Esophagus mucosa (tissue), 1 donor: ENCODE measurements at places on chromosomes 2 and 18.

DNA sequence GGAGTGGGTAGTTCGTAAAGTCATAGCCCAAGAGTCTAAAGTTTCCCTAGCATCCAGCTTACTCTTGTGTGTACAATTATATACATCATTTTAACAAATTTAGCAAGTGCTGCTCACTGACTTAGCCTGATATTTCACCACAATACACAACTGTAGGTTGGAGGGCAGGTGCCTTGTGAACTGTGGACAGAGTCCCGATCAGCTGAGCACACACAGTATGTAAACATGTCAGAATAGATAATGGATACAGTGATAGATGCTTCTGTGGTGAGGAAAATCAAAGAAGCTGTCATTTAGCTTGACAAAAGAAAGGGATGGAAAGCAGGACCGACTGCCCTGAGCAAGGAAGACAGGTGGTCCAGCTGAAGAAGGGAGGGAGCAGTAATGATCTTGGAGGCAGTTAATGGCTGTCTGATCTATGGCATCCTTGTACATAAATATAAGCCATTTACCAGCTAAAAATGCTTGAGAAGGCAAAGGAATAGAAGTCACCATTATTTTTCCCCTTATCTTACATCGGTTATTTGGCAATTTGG lies 372.8 kb upstream of the UBE2E3 start:
- ATAC-seq: no peak

GRCh38 chr2:50374711-50375110 lies 657.2 kb downstream of the NRXN1 start:
- no peak for ATAC-seq

- ATAC-seq: no peak
Observed at GRCh38 chr18:60228609-60229595, 143.7 kb downstream of the MC4R start.

DNA sequence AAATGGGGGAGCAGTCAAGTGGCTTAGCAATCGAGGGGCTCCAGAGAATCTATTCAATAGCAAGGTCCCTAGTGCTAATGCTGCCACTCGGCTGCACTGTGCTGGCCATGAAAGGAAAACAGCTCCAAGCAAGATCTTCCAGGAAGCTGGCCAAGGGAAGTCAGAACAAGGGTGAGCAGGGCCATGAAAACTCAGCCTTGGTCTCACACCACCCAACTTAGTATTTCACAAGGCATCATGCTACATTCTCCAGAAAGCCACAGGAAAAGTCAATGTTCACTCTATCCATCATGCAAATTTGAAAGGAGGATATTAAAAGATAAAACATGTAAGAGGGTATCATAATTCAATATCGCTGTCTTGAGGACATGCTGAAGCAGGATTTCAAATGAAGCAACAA lies 35.7 kb downstream of the NRP2 start:
- ATAC-seq: no peak

- no peak for ATAC-seq
Observed at GRCh38 chr18:79397247-79397829, 1.6 kb downstream of the NFATC1 start.

DNA sequence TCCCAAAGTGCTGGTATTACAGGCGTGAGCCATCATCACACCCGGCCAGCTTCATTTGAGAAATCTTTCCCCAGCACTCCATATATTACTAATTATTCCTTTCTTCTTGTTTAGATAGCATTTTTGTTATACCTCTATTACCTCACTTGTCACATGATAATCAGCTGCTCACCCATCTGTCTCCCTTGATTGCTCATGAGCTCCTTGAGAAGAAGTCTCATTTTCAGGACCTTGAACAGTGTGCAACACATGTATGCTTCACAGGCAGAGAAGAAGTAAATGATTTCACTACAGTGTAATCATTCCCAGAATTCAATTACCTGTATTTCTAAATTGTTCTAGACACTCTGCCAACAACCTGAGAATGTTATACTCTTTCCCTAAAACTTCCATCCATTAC lies 6.2 kb downstream of the PAIP2B start:
- ATAC-seq: no peak

DNA sequence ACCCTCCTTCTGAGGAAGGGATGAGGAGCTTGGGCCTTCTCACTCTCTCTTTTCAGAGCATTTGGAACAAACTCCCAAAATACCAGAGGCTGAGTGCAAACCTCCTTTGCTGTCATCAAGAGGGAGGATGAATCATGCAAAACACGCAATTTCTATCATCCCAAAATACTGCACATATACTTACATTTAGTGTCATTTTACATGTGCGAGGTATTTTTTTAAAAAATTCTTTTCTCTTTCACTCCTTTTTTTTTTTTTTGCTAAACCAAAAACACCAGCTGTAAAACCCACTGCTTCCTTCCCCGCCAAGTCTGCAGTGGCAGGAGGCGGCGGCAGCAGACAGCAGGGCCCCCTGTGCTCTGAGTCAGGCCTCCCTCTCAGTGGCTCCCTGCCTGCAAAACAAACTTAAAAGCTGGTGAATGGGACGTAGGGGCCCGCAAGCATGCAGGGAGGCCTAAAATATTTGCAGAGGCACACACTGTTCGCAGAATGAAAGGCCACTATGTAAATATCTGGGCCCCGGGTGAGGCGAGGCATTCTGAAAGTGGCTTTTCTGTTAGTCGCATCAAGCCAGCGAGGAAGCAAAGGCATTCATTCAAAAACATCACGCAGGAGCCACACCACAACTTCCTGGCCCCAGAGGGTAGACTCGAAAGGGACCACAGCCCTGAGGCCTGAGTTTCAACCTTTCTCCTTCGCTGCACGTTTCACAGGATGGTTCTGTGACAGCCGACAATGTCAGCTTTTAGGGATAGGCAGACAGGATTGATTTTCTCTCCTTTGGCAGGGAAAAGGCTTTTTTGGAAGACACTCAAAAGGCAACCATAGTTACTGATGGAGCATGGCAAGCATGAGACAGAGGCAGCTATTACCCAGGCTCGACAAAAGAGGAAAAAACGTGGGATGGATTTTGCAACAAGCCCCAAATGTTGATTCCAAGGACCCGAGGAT lies 73.4 kb downstream of the ACTR2 start:
- ATAC-seq: peak; percentile 37

GRCh38 chr2:177010861-177011260 lies 201.7 kb upstream of the HNRNPA3 start:
- no peak for ATAC-seq

DNA sequence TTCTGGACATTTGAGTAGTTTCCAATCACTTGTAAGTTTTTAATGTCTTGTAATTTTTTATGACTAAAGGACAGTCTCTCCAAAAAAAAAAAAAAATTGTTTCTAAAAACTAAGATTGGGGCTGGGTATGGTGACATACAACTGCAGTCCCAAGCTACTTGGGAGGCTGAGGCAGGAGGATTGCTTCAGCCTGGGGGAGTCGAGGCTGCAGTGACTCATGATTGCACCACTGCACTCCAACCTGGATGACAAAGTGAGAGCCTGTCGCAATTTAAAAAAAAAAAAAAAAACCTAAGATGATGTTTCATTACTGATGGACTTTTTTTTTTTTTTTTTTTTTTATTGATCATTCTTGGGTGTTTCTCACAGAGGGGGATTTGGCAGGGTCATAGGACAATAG lies 34.4 kb upstream of the PKDCC start:
- no peak for ATAC-seq

DNA sequence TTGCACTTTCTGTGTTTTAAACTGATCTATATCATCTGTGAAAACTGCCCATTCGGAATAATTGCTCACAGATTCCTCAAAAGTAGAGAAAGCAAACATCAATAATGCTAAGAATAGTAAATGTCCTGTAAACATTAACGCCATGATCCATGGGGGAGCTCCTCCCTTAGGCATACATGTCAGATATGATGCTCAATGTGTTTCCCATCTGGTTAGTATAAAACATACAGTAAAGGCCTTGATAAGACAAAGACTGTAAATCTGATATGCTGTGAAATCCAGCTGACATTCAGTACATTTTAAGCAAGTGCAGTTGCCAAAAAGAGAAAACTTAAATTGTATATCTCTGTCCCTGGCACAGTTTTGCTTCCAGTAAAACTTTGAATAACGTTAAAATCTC lies 2.1 kb downstream of the DSEL start:
- ATAC-seq: no peak

DNA sequence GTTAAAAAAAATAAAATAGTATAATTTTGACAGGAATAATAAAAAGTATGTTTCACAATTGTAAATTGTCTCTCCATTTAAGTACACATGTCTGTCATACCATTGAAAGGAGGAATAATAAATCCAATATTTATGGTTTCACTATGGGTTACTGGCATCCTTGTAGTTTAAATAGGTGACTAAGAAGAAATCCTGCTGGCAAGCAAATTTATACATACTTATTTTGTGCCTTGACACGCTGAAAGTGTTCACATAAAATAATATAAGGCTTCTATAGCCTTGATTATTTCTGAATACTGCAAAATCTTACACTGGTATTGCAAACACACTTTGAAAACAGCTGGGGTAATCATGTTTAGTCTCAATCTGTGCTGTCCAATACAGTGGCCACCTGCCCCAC lies 138.3 kb upstream of the ETAA1 start:
- ATAC-seq: no peak

GRCh38 chr2:22481486-22482259 lies 903.3 kb upstream of the KLHL29 start:
- no peak for ATAC-seq

- no peak for ATAC-seq
Observed at GRCh38 chr2:20132990-20133535, 81.6 kb upstream of the LAPTM4A start.

DNA sequence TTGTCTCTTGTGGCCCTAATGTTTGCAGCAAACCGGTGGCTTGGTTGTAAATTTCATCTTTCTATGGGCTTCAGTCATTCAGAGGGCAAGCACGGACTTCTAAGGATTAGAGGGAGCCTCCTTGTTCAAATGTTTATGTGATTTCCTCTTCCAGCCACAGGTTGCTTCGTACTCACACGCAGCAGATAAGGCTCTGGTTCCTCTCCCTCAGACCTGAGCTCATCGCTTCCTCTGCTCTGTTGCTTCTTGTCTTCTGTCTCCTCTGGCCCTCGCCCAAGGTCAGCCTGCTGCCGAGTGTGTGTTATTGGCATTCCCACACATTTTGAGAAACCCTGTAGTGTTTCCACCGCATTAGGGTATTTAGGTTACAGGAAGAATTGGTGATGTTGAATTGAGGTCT lies 44.0 kb downstream of the MYL12B start:
- ATAC-seq: peak; percentile 63

- ATAC-seq: peak; percentile 69
Observed at GRCh38 chr2:113818382-113818951, 62.0 kb upstream of the SLC35F5 start.

GRCh38 chr2:130372055-130372832 lies 16.4 kb downstream of the PTPN18 start:
- ATAC-seq: peak; percentile 76

DNA sequence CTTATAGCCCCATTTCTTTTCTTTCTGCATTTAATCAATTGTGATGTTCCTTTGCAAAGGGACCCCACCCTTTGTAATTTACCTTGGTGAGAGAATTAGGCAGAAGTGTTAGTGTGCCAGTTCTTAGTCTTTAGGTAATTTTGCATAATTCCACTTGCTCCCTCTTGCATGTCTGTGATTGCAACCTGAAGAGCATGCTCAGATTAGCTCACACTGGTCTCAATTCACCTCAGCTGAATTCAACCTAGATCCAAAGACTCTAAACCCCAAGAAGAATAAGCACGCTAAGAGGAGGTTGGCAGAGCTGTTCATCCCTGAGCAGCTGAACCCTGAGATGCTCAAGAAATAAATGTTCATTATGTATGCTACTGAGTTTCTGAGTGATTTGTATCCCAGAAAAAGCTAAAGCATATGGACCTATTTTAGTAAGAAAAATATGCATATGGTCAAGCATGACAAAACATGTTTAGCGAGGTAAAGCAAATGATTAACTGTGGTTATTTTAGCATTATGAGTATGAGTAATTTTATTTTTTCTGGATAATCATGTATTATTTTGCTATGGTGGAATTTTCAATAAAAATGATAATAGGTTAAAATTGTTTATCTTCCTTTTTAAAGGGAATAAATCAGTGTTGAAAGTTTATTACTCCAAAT lies 299.2 kb upstream of the ZSWIM2 start:
- ATAC-seq: no peak

- no peak for ATAC-seq
Observed at GRCh38 chr18:76505614-76506013, 10.6 kb upstream of the ZNF516 start.

DNA sequence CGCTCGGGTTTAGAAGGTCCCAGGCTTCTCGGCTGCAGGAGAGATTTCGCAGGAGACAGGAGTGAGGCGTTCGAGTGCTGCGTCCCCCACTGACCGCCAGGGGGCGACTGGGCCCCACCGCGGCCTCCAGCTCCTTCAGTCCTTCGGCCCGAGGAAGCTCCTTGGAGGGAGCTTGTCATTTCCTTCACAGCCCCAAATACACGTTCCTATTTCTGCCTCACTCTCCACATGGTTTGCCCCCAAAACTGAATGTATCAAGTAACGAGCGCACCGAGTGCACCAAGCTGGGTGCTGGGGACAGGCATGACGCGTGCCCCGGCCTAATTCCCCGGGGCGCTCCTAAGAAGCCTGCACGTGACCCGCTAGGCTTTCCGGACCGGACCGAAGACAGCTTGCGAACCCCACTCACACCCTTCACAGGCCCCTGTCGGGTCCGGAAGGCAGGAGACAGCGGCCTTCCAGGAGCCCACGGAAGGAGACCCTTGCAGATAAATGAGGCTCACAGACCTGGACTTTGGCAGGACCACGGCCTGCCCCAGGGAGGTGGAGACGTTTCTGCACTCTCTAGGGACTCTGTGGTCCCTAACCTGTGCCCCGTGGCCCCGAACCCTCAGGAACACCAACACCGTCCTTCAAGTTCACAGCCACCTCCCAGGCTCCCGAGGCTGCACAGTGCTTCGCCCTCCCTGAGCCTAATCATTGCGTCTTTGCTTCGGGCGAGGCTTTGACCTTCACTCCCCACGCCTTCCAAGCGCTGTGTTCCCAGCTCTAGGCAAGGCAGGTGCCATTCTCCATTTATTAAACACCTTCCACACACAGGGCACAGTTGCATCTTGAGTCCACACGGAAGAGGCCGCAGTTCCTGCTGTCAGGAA lies 13.0 kb upstream of the FAHD2A start:
- ATAC-seq: peak; percentile 63

- ATAC-seq: no peak
Observed at GRCh38 chr2:78353168-78353567, 672.3 kb upstream of the REG3G start.

DNA sequence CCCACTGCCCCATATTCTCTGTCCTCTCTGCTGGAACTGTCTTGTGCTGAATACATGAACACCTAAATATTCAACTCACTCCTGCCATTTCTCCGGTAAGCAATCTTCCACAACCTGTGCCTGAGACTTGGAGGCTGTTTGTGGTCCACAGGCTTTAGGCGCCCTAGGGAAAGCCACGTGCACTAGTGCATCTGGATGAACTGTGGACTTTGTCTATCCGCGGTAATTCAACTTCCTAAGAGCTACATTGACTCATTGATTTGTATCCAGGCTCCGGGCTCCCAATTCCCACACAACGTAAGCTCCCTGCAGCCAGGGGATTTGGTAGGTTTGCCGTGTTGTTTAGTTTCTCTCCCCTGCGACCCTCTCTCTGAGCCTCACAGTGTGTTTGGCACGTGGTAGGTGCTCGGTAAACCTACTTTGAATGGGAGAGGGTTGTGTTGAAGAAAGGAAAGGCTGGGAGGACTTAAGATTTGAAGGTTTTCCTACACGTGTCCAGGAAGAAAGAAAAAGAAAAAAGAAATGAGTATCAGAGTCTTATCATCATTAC lies 718.2 kb downstream of the DPP10 start:
- ATAC-seq: no peak

- no peak for ATAC-seq
Observed at GRCh38 chr2:174399171-174399570, 3.6 kb downstream of the SCRN3 start.

GRCh38 chr2:118845522-118846441 lies 1.7 kb downstream of the EN1 start:
- ATAC-seq: no peak
